ENCODE measurements at places on chromosomes 13 and 19. TPM values are rescaled to one million over a fixed set of nuclear protein-coding genes. Genes with fewer than 3 reads are reported as not detected.

GRCh38 chr19:42433503-42434260 lies 6.5 kb upstream of the LIPE start:
- DNase-seq = no peak

DNA sequence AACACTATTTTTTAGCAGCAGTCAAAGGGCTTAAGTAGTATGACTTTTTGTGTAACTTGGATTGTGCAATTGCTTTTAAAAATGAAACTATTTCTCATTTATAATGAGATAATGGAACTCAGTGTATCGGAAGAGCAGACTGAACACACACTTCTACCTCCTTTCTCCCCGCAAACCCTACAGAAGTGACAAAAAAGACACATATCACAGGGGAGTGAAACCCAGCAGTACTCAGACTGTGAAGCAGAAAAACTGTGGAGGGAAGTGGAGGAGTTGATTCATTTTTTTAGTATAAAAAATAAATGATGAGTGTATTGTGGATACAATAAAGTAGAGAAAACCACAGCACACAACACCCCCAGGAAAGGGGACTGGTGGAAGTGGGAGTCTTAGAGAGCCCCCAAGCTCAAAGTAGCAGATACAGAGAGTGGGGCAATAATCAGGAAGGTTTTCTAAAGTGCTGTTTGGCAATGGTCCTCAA lies 9.7 kb downstream of the LPAR6 start:
- no peak for DNase-seq

GRIK5 gene
- not detected for total RNA-seq

FAAP24 gene
- 0.73 TPM for total RNA-seq

DNA sequence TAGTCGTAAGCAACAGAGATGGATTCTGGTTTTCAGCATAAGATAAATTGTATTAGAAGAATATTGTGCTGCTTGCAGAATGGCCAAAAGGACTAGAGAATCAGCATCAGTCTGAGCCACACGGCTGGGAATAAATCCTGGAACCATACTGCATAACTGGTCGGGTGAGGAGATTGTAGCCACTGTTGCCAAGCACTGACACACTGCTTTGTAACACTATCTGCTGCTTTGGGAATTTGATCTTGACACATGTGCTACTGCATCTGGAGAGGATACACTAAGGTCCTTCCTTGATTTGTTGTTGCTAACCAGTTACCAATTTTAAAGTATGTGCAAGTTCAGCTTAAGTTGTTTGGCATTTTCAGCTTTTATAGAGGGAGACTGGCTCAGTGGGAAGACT lies 1.9 kb downstream of the HNRNPA1L2 start:
- no peak for DNase-seq

SAFB2 gene
- total RNA-seq = 68.8 TPM

DNA sequence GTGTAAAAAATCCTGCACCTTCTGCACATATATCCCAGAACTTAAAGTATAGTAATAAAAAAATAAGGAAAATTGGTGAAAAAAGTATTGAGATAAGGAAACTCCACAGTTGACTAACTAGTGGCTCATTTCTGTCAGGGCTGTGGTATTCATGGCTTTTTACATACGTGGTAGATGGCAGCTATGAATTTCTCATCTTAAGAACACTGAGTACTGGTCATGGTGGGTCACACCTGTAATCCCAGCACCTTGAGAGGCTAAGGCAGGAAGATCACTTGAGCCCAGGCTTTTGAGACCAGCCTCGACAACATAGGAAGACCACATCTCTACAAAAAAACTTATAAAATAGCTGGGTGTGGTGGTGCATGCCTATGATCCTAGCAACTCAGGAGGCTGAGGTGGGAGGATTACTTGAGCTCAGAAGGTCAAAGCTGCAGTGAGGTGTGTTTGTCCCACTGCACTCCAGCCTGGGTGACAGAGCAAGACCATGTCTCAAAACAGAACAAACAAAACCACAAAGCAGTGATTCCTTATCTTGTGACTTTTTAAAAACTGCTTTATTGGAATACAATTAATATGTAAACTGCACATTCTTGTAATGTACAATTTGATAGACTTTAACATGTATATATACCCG lies 16.8 kb downstream of the SLAIN1 start:
- DNase-seq = no peak

DNA sequence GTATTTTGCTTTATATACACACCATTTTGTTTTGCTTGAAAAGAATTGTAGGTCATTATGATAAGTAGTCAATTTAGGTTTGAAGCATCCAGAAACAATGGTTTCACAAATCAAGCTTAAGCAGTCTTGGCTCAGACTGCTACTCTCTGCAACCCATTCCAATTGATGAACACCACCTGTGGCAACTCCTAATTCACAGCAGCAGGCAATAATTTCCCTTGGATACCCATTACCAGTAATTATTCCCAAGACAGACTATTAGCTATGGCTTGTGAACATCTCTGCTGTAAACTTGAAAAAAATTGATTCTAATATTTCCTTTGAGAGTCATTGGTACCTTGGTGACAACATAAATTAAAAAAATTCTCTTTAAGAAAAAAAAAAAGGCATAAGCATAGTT lies 299.3 kb upstream of the SLITRK6 start:
- no peak for DNase-seq

- no peak for DNase-seq
These were observed 51.4 kb upstream of the PSG8 start for GRCh38 chr19:42816894-42817293.

ZNF709 gene
- total RNA-seq = 10.2 TPM

MIA gene
- total RNA-seq = 47.3 TPM

PSG3 gene
- total RNA-seq = not detected

GRCh38 chr13:43003010-43003409 lies 11.0 kb upstream of the EPSTI1 start:
- no peak for DNase-seq

U2AF2 gene
- 82.5 TPM for total RNA-seq

PLIN4 gene
- 213 TPM for total RNA-seq

- no peak for DNase-seq
These were observed 27.6 kb upstream of the SIN3B start for GRCh38 chr19:16801600-16802013.

- DNase-seq = no peak
These were observed 33.6 kb downstream of the CEBPG start for GRCh38 chr19:33407140-33407551.

DNA sequence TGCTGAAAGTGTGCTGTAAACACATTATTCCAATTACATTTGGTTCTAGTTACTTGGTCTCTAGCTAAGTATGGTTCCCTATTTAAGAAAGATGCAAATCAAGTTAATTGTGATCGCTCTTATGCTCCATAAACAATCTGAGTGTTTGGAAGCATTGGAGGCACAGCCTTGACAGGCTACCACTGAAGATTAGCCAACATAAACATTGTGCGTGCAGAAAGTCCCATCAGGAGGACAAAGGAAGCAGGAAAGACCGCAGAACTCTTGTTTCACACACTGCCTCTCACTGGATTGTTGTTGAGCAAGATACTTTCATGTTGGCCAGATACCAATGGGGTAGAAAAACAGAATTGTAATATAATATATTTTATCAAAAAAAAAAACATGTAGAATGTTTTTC lies 814.4 kb downstream of the EFNB2 start:
- no peak for DNase-seq

ERICH6B gene
- total RNA-seq = not detected

TLE6 gene
- total RNA-seq = 1.6 TPM

- no peak for DNase-seq
These were observed 409.3 kb downstream of the DIAPH3 start for GRCh38 chr13:59754411-59754810.

SLC10A2 gene
- total RNA-seq = 0.33 TPM

DNA sequence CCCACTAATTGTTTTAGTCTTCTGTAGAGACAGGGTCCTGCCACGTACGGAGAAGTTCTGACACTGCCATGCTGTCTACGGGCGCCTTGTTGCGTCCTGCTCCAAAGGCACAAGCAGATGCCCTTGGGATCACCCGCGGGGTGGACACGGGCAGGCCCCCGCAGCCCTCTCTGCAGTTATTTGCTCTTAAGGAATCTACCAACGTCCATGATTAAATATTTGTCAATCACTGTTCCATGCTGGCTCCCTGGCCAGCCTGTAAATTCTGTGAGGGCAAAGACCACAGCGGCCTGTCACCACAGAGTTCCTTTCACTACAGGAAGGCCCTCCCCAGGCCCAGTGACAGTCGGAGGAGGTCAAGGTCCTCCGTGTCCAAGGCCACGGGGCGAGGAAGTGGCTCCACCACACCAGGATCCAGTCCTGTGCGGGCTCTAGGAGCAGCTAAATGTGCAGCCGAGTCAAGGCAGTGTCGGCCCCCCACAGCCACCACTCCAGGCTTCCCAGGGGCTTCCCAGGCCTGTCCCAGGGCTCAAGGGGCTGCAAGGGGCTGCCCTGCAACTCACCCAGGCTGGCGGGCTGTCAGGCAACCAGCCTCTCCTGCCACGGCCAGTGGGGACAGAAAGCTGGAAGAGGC lies 2.1 kb downstream of the RNF126 start:
- no peak for DNase-seq

- no peak for DNase-seq
These were observed 3.2 kb downstream of the NFIC start for GRCh38 chr19:3369337-3370213.

GRCh38 chr13:102878481-102878880 lies 32.6 kb downstream of the ERCC5 start:
- DNase-seq = no peak

- DNase-seq = no peak
These were observed 37.7 kb downstream of the MYO9B start for GRCh38 chr19:17113127-17113785.

DNA sequence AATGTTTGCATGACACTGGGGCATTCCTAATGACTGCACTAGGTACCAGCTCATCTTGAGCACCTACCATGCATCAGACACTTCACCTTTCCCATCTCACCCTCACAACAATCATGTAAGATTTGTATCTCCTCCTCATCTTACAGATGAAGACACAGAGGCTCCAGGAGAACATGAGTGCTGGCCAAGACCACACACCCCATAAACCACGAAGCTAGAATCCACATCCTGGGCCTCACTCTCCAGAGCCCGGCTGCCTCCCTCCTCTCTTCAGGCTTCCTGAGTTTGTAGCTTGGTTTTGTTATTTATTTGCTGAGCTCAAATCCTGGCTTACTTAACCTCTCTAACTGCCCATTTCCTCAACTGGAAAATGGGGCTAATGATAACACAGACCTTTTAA lies 25.9 kb downstream of the FAM216B start:
- no peak for DNase-seq

INAFM1 gene
- 5.3 TPM for total RNA-seq

GRCh38 chr19:42120276-42120980 lies 11.8 kb downstream of the POU2F2 start:
- DNase-seq = no peak

DNA sequence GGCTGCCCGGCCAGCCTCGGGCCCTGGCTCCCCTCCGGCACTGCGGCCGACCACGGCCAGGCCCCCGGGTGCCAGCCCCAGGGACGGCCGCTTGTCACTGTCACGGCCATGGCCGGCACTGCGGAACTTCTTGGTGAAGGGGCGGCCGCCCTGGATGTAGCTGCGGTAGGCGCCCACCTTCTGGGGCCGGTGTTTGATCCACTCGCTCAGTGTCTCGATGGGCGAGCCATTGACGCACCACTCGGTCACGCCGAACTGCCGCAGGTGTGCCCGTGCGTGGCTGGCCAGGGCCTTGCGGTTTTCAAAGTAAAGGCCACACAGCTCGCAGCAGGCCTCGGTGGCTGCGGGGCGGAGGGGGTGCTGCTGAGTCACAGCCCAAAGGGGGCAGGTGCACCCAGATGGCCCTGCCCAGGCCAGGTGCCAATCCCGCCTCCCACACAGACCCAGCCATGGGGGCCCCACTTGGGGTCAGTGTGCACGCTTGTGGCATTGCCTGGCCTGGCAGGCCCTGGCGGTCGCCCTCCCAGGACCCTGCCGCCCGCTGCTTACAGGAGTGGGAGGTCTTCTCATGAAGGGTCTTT lies 6.0 kb upstream of the AKAP8L start:
- no peak for DNase-seq

- DNase-seq = no peak
These were observed 1258.9 kb downstream of the EFNB2 start for GRCh38 chr13:105276571-105276970.

DNA sequence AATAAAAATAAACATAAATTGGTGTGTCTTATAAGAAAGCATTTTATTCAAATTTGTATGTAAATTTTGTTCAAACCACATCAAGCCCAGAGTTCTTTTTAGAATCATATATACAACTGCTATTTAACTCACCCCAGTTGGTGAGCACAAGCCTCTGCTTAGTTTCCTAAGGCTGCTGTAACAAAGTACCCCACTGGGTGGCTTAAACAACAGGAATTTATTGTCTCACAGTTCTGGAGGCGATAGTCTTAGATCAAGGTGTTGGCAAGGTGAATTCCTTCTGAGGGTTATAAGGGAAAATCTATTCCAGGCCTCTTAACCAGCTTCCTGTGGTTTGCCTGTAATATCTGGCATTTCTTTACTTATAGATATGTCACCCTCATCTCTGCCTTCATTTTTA lies 1133.5 kb downstream of the OLFM4 start:
- no peak for DNase-seq

DNA sequence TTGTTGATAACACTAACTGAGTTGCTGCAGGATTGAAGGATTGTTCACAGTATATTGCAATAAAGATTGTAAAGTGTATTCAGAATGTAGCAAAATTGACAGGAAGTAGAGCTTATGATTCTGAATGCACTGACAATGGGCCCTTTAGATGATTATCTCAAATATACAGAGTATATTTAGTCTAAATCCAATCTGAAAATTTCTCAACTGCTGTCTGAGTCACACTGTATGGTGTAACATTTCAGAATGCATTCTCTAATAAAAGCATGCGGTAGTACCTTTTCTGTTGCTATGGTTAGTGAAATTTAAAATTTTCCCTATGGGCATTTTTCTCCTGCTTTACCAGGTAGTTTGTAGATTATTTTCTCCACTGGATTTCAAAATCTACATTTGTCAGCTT lies 365.2 kb downstream of the PCDH17 start:
- no peak for DNase-seq

PSG1 gene
- not detected for total RNA-seq

DNA sequence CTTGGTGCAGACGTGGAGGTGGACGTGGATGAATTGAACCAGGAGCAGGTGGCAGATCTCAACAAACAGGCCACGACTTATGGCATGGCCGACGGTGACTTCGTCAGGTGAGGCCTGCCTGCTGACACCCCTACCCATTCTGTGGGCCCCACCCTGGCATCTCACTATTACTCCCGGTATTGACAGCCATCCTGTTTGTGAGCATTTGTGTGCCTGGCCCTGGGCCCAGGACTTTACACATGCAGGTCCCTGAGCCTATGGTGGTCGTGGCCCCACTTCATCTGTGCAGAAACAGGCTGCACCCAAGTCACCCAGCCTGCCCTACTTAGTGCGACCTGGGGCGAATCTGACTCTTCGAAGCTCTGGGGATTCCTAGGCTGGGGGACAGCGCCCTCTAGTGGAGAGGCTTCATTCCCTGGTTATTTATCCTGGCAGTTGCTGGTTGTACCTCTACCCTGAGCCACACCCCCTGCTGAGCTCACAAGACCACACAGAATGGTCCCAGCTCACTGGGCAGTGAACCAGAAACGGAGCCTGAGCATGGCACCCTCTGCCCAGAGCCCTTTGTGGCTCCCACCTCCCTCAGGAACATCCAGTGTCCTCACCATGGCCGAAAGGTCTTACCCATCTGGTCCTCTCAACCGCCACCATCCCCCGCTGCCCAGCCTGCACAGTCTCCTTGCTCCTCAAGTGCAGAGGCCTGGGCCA lies 16.9 kb downstream of the ZNF296 start:
- no peak for DNase-seq
